ENCODE measurements at places on chromosomes 1 and 21.

DNA sequence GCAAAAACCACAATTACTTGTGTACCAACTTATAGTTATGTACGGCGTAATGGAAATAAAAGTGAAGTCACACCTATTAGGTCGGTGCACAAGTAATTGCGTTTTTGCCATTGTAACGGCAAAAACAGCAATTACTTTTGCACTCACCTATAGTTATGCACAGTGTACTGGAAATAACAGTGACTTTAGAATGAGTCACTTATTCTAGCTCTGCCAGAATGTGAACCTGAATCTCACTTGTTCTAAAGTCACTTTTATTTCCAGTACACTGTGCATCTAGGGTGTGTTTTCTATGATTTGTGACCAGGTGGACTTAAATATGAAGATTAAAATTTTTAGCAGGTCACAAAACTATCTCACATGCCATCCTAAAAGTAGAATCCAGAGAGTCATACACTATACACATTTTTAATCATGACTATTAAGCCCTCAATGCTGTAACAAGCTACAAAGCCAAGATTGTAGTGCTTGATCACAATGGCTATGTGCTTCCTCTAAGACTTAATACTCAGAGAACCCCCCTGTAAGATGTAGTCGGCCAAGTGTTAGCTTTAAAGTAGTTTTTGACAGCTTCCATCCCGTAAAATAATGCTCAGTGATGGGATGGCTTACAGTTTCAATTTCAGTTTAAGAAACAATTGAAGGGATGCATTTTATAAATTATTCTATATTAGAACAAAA, 218.8 kb downstream of the NEGR1 start:
- no peak for DNase-seq

GRCh38 chr1:18970762-18971161, 14.3 kb upstream of the IFFO2 start:
- no peak for DNase-seq

DNA sequence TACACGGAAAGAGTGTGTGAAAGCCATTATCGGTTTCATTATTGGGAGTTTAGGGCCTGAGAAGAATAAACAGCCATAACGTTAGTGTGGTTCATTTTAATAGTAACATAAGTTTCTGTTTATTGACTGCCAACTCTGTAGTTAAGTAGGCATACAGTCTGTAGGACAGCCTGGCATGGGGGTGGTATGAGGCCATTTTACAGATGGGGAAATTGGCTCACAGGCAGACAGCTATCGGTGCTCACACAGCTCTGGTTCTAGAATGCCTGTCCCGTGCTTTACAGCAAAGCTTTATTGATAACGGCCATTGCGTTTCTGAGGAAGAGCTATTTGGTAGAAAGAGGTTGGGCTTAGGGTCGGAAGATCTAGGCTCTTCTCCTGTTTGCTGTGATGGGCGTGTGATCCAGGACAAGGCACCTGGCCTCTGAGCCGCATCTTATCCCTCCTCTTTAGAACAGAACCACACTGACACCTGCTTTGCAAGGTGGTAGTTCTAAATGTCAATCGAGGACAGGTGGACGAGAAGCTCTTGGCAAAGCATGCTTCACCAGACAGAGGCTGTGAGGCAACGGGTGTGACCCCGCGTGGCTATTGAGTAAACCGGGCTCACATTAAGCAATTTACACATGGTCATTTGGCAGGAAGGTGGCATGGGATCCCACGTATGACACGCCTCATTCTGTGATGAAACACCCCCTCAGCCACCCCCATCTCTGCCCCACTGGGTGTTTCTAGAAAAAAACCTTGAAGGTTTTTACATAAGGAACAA, 14.9 kb downstream of the ETS2 start:
- no peak for DNase-seq

DNA sequence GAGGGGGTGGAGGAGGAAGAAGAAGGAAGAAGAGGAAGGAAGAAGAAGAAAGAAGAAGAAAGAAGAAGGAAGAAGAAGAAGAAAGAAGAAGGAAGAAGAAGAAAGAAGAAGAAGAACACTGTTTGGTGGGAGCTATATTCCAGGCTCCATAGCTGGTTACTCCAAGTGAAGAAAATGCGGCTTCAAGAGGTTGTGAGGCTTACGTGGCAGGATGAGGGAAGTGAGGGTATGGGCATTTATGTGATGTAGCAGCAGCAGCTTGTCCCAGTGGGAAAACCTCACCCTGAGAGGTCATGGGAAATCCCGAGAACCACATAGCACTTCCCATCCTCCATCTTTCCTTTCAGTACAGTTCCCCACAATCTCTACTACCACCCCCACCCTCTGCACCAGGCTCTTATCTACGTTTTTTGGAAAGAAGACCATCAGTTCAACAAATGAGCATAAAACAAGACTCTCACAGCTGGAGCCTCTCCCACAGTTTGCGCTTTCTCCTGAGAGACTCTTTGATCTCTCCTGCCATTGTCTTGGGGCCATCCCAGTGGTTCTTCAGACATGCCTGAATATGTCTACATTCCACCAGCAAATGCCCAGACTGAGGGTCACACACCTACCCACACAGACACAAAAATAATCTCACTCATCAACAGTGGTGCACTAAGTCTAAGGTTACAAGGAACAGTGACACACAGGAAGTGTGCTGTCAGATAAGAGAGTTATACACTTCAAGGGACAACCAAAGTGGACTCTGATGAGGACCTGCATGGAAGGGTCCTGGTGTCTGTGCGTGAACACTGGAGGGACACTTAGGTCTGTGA, 77.9 kb upstream of the KCNJ15 start:
- no peak for DNase-seq

DNA sequence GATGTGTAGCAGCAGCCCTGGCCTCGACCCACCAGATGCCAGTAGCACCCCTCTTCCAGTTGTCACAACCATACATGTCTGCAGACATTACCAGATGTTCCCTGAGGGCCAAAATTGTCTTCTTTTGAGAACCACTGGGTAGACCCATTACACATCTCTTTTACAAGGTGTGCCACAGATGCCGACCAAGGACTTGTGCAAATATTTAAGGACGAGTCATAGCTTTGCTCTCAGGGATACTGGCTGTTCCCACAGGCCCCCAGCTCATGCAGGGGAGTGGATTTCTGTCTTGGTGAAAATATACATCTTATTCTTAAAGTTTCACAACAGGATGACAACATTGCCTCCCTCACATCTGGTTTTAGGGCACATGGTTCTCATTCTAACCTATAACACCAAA, 59.4 kb upstream of the ZBTB18 start:
- no peak for DNase-seq

- no peak for DNase-seq
These were observed 1.1 kb upstream of the OR14I1 start for GRCh38 chr1:248703674-248704073.

DNA sequence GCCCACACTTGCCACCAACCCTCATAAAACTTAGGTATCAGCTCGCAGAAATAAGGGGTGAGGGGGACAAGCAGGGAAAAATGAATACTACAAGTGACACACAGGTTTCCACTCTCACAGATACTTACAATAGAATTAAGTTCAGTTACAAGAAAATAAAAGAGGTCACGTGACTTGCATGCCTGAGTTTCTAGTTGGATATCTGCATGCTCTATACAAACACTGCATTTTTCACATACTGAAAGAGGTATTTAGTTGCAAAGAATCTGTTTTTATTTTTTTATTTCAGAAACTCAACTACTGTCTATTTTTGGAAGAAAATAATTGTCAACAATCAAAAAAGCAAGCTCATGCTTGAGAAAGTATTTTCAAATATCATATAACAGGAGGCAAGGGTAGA, 43.5 kb downstream of the DPYD start:
- no peak for DNase-seq

DNA sequence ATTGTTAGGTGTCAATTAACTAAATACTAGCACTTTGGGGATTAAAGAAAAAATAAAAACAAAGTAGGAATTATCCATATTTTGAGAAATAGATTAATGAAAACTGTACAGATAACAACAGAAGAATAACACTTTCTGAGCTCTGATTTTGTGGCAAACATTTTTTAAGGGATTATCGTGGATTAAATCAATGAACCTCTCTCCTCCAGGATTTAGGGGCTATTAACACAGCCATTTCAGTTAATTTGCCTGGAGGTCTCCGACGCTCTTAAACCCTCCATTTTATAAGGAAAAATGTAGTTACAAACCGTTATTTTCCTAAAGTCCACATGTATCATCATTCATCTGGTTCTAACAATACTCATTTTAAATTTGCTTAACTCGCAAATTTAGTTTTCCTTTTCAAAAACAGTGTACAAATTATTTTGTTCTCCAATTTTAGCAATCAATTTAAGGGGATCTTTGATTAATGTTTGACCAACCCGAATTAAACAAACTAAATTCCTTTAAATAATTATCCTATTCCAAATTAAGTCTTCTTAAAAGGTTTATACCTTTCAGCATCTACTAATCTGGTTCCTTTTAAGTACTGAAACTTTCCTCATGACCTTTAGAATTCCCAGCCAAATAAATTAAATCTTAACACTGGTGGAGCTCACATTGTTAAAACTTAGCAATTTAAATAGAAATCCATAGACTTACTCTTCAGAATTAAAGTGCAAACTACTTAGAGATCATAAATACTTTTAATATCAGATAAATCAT, 30.7 kb upstream of the RNF187 start:
- no peak for DNase-seq

DNA sequence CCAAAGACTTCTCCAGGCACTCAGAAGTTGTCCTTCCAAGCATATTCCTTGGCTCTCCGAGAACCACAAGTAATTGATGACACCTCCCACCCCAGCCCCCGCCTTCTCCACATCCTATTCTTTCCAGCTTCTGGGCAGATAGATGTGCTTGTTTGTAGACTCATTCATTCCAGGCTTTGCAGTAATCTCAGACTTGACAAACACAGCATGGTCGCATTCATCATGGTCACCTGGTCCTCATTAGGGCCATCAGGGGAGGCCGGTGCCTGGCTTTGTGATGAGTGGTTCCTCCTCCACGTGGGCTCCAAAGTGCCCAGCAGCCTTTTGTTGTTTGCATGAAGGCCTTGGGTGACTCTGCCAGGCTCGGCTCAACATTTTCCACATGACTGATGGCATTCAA, 28.5 kb upstream of the KCNE2 start:
- DNase-seq = no peak

DNA sequence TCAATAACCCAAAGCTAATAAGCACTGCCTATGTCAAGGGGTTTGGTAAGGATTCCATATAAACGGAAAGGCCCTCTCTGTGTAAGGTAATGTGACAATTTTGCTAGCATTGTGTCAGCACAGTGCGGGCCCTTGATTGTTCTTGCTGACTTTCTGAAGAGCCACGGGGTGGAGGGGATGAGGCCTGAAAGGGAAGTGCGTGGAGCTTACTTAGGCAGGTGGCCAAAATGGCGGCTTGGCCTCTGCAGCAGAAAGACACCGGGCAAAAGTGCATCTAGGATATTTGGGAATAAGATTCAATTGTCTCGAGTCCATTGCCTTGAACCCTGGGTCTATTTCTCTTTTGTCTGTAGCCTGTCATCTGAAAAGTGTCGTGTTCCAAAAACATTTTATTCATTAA, 114.3 kb downstream of the TGFB2 start:
- no peak for DNase-seq

- no peak for DNase-seq
These were observed 76.1 kb downstream of the CACHD1 start for GRCh38 chr1:64546013-64546412.

DNA sequence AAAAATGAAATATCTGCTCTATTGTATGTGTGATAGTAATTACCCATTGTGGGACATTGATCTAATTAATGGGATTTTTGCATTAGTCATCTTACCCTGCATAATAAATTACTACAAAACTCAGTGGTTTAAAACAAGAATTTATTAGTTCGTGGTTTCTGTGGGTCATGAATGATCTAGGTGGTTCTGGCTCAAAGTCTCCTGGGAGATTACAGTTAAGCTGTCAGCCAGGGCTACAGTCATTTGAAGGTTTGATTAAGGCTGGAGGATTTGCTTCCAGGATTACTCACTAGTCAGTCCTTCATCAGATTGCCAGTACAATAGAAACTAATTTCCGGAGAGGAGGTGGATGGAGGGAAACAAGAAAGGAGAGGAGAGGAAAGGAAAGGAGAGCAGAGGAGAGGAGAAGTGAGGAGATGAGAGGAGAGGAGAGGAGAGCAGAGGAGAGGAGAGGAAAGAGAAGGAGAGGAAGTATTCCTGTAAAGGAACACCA, 60.4 kb upstream of the TNFSF4 start:
- DNase-seq = no peak

DNA sequence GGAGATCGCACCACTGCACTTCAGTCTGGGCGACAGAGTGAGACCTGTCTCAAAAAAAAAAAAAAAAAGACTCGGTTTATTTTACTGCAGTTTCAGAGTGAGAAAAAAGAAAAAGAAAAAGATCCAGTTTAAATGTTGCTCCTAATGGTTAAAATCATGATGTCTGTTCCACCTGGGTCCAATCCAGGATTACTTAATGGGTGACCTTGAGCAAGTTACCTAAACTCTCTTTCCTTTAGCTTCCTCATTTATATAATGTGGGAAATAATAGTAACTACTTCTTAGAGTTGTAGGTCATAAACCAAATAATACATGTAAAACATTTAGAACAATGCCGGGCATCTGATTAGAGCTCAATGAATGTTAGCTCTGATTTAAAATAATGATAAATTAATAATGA, 19.4 kb upstream of the RNF11 start:
- no peak for DNase-seq

- DNase-seq = no peak
These were observed 110.1 kb upstream of the ZNHIT6 start for GRCh38 chr1:85818371-85818770.

DNA sequence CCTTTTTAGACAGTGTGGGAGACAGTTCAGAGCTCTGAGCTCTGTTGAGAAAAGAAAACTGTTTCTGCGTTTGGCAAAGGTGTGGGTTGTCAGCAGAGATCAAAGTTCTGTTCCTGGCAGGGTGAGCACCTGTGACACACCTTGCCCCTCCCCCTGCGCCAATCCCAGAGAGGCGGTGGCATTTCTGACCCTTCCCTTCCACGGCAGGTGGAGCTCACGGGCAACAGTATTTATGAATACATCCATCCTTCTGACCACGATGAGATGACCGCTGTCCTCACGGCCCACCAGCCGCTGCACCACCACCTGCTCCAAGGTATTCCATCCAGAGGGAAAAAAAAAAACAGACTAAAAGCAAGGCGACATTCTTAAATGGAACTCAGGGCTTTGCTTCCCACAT, 20.7 kb downstream of the SIM2 start:
- DNase-seq = no peak

GRCh38 chr1:154411525-154411924, 6.4 kb downstream of the IL6R start:
- no peak for DNase-seq

- no peak for DNase-seq
These were observed 65.2 kb upstream of the TMPRSS15 start for GRCh38 chr21:18468790-18469189.

- no peak for DNase-seq
These were observed 21.6 kb downstream of the METTL13 start for GRCh38 chr1:171803045-171803444.

- no peak for DNase-seq
These were observed 6.3 kb downstream of the EXTL1 start for GRCh38 chr1:26027716-26028489.

DNA sequence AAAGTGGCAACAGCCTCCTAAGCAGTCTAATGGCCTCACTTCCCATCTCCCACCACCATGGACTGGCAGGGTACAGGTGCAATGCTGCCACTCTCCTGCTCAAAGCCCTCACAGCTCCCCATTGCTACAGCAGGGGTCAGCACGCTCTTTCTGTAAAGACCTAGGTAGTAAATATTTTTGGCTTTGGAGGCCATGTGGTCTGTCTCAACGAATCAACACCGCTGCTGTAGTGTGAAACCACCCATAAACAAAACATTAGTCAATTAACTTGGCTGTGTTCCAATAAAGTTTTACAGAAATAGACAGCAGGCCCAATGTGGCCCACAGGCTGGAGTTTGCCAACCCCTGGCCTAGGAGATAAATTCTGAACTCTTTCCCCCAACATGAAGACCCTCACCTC, 44.6 kb upstream of the TMEM125 start:
- DNase-seq = no peak
